Lower lobe of right lung (tissue), 2 donors: ENCODE measurements at places on chromosomes 12 and 14. TPM values are rescaled to one million over a fixed set of nuclear protein-coding genes. Genes with fewer than 3 reads are reported as not detected.

Gene PRB2
- not detected for total RNA-seq

Gene DMAC2L
- 19.6 TPM for total RNA-seq

Gene CSRP2
- 23.3 TPM for total RNA-seq

Gene STK38L
- total RNA-seq = 22.2 TPM

Gene ACOT4
- total RNA-seq = 5.0 TPM

Gene KLHL33
- 0.47 TPM for total RNA-seq

Gene UTP20
- total RNA-seq = 16.1 TPM

Gene CRIP1
- total RNA-seq = 237 TPM

Gene RPL10L
- total RNA-seq = not detected

Gene TBC1D30
- 11.5 TPM for total RNA-seq

Gene KLRB1
- 4.3 TPM for total RNA-seq

Gene KLRK1
- 7.5 TPM for total RNA-seq

Gene PRIMA1
- total RNA-seq = 3.0 TPM

Gene PAX9
- 1.0 TPM for total RNA-seq

Gene SRRM4
- total RNA-seq = not detected

Gene ARID4A
- 37.9 TPM for total RNA-seq

Gene TEX52
- not detected for total RNA-seq

DNA sequence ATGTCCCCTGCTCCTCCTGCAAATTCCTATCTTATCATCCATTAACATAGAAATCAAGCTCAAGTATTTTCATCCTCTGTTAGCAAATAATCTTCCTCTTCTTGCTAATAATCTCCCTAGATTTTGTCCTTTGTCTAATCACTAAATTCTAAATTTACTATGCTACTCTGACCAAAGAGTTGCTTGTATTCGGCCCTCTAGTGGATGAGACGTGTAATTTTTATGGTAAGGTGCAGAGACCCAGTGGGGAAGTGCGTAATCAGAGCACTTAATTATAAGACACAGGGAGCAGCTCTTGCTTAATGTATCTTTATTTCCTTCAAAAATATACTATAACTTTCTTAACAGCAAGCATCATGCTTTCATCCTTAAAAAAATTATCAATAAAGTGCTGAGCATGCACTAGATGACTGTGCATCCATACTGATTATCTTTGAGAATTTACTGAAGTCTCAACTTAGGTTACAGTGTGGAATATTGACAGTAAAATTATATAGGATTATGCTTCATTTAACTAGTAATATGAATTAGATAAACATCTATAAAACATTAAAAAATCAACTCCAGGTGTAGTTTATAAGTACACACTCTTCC, 212.6 kb downstream of the SLC16A7 start:
- no peak for DNase-seq

DNA sequence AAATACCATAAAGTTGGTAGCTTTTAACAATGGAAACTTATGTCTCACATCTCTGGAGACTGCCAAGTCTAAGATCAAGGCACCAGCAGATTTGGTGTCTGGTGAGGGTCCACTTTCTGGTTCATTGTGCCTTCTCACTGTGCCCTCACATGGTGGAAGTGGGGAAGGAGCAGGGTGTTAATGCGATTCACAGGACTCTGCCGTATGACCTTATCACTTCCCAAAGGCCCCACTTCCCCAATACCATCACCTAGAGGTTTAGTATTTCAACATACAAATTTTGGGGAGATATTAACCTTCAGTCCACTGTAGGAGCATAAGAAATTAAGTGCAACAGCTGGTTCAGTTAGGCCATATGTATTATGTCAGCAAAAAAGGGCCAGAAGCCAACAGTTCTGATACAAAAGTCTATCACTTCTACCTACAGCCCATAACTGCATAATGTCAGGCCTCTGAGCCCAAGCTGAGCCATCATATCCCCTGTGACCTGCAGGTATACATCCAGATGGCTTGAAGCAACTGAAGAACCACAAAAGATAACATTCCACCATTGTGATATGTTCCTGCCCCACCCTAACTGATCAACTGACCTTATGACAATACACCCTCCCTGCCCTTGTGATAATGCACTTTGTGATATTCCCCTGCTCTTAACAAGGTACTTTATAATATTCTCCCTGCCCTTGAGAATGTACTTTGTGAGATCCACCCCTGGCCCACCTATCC, 24.7 kb downstream of the DDHD1 start:
- DNase-seq = no peak

DNA sequence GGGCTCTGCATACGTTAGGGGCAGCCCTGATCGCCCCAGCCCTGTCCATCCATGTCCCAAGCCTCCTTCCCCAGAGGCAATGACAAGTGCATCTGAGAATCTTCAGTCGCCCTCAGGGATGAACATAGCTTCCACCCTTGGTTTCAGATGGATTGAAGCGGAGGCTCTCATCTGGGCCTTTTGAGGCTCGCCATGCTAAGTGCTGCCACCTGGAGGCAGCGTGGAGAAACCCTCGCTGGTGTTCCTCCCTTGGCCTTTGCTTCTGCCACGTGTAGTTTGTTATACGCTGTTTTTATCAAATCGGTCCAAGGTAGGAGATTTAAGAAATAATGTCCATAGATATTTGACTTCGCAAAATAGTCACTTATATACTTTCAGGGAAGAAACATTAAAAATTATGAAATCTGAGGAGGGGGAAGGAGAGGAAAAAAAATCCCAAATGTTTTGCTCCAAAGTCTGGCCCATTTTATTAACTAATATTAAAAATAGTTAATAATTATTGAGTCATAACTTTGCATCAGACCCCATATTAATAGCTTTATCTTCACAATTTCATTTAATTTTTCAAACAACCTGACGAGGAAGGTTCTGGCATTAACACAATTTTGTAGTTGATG, 28.8 kb upstream of the LRRC10 start:
- peak; percentile 64 for DNase-seq

GRCh38 chr12:61538951-61539350, 721.3 kb upstream of the USP15 start:
- no peak for DNase-seq

- no peak for DNase-seq
Measured at GRCh38 chr12:19299765-19300164, 139.5 kb upstream of the AEBP2 start.

DNA sequence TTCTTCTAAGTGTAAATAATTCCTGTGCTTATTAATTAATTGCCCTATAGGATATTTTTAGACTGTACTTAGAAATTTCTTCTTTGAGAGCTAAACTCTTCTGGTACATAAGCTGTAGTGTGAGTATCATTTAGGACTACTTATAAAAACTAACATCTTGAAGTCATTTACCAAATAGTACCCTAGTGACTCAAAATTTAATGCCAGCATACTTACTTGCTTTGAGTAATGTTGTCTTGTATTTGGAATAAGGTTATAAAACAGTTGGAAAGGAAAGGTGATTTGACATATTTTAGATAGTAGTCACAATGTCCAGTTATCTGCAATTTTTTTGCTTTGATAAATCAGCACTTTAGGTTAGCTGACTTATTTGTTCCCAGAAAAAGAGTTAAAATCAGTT, 39.1 kb downstream of the SPATA7 start:
- DNase-seq = no peak

GRCh38 chr14:29085546-29085945, 319.0 kb downstream of the FOXG1 start:
- no peak for DNase-seq

GRCh38 chr12:87807086-87807485, 222.1 kb downstream of the C12orf50 start:
- DNase-seq = no peak

GRCh38 chr14:105517096-105517495, 9.3 kb upstream of the TMEM121 start:
- DNase-seq = no peak

- DNase-seq = peak; percentile 62
Measured at GRCh38 chr12:3728686-3729085, 24.2 kb downstream of the CRACR2A start.

- DNase-seq = no peak
Measured at GRCh38 chr14:62373944-62374343, 611.7 kb downstream of the SNAPC1 start.

DNA sequence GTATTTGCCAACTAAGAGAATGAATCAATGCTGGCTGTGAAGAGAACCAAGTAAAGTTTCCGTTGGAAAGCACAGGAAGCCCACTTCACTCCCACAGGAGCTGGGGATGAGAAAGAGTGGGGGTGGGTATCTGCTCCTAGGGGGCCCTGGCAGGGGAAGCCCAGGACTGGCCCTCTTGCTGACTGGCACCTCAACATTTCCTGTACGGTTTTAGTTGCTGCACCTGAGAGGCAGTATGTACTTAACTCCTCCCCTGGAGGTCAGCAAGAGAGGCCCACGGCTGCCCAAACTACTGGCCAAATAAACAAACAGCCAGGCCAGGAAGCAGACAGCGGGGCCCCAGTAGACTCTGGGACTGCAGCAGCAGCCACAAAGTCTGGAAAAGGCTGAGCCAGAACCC, 33.8 kb upstream of the VWF start:
- DNase-seq = no peak

DNA sequence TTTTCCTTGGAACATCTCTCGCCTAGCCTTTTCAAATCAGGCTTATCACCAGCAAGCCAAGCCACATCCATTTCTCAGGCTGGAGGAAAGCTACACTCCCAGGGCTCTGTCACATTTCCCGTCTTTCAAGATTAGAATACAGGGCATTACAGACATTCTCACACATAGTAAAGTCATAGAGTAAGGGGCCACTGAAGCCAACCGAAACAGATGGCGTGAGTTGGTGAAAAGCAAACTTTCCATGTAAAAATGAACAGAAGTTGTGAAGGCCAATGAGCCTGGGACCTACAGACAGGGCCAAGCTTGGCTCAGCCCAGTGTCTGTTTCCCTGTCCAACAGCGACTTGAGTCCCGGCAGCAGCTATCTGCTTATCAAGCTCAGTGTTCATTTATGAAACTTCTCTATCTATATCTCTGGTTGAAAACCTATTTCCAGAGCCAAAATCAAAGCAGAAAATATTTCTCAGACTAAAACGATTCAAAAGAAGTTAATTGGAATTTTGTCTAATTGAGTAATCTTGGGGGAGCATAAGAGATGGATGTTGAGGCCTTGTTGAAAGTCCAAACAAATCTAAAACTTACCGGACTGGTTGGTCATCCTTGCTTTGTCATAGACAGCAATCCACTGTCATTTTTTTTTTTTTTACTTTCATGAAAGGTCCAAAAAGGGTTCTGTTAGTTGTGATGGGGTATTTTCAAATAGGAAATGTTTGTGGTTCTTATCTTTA, 105.6 kb downstream of the DAAM1 start:
- DNase-seq = no peak

DNA sequence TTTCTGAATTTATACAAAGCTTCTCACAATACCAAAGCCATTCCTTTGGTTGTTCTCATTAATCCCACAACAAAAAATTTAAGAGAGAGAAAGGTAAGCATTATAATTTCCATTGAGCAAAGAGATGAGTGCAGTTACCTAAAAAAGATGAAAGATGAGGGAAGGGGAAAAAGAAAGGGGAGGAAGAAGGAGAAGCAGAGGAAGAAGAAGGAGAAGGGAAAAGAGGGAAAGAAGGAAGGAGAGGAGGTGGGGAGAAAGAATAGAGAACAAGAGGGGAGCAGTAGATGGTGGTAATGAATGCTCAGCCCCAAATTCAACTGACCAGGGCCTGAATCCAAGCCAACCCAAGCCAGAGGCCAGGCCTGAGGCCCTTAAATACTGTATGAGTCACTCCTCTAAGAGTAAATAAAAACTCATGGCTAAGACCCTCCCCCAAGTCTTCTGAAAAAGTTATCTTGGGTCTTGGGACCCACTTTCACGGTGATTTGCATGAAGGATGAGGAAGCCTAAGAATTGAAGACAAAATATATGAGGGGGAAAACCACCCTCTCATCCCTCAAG, 144.6 kb downstream of the ITPR2 start:
- no peak for DNase-seq

DNA sequence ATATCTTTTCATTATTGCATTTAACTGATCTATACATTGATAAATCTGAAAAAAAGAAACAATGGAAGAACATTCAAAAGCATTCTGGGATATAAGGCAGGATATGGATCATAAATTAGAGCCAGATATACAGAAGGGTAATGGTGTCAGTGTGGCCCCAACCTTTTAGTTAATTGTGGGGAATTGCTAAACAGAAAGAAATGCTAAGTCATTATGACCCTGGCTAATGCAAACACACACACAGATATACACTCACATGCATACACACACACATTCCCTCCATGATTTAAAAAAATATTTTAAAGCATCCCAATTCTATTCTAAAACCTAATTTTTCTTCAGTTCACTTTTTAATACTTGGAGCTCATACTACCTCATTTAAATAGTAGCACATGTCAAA, 404.5 kb downstream of the BCAT1 start:
- DNase-seq = no peak

GRCh38 chr14:54818201-54819133, 84.2 kb downstream of the GCH1 start:
- DNase-seq = no peak

GRCh38 chr12:42385326-42385841, 59.4 kb downstream of the PPHLN1 start:
- DNase-seq = no peak

DNA sequence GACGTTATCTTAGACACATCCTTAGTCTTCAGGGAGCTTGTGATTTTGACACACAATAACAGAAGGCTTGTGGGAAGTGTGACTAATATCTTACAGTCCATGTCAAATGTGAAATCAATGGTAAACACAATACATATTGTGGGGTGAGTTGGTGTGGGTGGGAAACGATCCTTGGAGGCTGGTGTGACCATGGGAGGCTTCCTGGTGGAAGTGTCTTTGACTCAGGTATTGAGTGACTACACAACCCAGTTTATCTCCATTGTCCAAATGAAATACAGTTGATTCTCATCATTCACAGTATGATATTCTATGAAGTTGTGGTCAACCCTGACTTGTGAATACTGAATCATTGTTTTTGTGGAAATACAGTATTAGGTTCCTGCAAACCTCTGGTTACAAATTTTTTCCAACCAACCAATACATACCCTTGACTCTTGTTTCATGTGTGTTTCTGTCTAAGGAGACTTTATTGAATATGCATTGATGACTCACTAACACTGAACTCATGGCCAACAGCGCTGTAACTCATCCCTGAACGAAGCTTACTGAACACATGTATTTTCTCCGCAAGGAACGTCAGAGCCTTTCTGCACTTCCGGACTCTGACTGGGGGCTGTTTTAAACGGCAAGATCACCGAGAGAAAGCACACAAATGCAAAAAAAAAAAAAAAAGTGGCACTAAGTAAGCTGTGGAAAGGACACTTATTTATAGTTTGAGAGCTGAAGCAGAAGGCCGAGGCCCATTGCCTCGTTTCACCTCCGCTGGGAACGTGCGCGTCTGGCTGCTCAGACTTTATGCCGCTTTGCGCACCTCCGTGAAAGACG, 59.0 kb downstream of the CLMN start:
- no peak for DNase-seq

- DNase-seq = no peak
Measured at GRCh38 chr12:11183011-11183410, 3.7 kb downstream of the TAS2R42 start.
